Activated CD8-positive, alpha-beta memory T cell treated with anti-CD3 and anti-CD28 coated beads for 24 hours (primary cell): ENCODE measurements at places on chromosomes 12 and 14.

DNA sequence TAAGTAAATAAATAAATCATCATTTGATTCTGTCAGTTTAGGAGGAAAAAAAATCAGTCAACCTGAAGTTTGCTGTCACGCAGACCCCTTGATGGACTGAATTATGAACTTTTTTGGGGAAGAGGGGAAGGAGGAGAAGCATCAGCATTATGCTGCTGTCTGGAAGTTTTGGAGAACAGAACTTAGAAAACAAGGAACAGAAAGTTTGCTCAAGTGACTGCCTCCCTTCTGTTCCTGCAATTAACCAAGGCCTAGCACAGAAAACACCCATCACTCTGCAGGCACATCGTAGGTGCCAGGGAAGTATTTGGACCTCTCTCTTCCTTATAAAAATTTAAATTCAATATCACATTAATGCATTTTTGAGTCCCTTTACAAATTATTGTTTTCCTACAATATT lies 283.8 kb downstream of the VRK1 start:
- DNase-seq = no peak

DNA sequence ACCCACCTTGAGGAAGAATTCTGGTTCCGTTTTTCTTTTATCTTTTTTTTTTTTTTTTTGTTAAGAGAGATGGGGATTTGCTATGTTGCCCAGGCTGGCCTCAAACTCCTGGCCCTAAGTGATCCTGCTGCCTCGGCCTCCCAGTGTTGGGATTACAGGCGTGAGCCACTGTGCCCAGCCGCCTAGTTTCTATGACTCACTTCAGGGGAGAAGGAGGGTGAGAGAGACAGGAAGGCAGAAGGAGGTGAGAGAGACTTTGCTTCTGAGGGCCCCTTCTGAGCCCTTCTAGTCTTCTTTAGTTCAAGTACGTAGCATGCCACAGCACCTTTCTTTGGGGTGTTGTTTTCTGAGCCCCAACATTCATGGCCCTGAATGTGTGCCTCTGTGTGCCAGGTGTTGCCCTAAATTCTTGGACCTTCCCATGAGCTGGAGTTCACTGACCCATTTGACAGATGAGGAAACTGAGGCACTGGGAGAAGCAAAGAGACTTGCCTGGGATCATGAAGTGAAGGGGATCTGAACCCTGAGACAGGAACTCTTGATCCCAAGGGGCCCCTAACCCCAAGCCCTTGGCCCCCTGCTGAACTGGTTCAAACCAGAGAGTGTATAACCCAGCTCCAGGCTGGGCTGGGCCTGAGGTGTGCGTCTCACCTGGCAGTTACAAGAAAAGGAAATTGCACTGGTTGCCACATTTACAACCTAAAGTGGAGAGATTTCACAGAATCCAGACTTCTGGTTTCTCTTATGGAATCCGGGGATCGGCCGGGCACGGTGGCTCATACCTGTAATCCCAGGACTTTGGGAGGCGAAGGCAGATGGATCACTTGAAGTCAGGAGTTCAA lies 20.8 kb downstream of the SH2B3 start:
- peak; percentile 65 for DNase-seq

DNA sequence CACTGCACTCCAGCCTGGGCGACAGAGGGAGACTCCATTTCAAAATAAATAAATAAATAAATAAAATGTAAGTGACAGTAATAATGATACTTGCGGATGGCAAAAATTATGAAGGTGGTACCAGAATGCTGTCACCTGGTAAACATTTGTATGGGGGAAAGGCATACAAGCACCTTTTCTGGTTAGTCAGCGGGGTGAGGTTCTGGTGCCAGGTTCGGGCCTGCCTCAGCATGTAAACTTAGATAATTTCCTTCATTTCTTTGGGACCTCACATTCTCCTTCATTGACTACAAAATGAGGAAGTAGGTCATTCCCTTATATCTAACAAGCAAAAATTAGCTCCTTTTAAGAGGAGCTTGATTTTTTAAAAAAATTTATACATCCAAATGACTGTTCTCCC lies 10.8 kb downstream of the VTI1B start:
- no peak for DNase-seq

GRCh38 chr14:74840603-74841030 lies 35.3 kb downstream of the PROX2 start:
- DNase-seq = no peak

DNA sequence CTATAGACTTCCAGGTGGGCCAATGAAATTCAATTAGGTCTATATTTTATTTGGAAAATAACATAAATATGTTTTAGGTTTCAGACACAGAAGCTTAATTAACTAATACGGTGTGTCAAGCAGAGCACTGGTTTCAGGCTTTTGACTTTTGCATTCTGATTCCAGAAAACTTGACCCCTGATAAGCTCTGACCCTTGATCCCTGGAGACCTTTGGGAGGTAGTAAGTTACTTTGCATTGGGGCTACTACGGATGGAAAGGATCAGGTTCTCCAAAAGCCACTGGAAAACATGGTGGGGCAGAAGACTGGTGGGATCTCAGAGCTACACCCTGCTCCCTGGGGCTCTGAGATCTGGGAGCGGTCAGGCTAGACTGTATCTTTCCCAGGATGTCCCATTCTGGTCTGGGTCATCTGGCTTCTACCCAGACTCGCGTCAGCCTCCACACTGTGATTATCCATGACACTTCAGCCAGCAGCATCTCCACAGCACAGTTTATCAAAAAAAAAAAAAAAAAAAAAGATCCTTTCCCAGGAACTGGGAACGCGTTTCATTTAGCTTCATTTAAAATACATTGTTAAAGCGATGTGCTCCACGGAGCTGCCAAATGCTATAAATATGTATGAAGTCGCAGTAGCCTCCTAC lies 17.8 kb upstream of the EMP1 start:
- no peak for DNase-seq

DNA sequence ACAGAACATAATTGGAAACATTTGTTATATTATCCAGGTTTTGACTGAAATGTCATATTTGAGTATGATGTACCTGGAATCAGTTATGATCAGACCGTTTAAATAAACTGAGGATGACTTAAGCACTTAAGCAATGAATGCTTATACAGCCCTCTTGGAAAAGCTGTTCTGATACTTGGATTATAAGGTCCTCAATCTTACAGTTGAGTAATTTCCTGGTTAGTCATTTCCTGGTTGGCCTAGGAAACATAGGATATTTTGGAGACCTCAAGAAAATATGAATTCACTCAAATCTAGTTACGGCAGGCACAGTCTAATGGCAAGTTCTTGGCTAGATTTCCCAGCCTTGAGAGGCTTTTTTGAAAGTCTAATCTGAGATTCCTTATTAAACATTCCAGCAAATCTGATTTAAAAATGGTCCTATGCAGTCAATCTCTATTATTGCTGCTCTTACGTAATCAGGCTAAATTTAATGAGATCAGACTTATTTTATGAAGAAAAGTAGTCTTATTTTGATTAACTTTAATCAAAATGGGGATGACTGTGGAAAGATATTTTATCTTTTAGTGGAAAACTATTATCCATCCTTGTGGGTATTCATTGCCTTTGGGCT lies 447.2 kb downstream of the SNAPC1 start:
- no peak for DNase-seq

DNA sequence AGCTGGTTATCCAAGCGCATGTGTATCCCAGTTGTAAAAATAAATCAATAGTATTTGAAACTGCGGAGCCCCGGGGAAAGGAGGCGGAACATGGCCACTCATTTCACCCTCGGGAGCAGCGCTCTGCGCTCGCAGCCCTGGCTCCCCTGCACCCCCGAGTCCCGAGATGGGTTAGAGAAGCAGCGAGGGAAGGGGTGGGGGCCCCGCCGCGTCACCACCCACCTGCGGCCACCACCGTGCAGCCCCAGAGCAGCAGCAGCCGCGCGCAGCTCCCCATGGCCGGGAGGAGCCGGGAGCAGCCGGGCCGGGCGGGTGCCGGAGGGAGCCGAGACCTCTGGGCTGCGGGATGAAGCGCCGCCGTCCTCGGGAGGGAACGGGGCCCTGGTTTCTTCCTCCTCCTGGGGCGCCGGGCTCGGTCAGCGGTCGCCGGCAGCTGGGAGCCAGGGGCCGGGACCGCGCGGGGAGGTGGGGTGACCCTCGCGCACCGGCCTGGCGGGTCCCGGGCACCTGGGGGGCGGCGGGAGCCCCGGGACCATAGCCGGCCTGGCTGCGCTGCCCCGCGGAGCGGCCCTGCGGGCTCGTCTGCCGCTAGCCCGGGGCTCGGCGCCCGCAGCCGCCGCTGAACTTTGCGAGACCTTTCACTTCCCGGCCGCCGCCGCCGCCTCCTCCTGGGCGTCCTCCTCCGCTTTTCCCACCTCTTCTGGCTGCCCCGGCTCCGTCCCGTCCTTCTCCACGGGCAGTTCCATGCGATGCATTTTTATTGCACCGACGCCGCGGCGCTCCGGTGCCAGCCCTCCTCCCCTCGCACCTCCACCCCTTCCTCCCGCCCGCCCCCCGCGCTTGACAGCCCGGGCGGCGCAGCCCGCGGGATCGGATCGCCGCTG lies at the start of gene NTN4:
Gene NTN4 (minus strand): TSS at position 732 of the 884 bp plus-strand sequence. CDS start 455 bp downstream, at position 277.
- peak; percentile 62 for DNase-seq

DNA sequence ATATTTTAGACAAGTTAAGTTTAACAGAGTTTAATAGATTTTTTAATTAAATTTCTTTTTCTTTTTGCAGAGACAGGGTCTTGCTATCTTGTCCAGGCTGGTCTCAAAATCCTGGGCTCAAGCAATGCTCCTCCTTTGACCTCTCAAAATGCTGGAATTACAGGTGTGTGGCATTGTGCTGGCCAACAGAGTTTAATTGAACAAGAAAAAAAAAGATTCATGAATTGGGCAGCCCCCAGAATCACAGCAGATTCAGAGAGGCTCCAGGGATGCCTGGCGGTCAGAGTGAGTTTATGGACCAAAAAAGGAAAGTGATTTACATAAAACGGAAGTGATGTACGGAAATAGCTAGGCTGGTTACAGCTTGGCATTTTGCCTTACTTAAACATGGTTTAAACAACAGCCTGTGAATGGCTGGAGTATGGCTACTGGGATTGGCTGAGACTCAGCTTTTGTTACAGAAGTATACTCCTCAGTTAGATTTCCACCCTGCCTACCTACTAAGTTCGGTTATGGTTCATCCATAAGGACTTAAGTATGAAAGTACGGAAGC lies 14.5 kb upstream of the TESPA1 start:
- DNase-seq = no peak

DNA sequence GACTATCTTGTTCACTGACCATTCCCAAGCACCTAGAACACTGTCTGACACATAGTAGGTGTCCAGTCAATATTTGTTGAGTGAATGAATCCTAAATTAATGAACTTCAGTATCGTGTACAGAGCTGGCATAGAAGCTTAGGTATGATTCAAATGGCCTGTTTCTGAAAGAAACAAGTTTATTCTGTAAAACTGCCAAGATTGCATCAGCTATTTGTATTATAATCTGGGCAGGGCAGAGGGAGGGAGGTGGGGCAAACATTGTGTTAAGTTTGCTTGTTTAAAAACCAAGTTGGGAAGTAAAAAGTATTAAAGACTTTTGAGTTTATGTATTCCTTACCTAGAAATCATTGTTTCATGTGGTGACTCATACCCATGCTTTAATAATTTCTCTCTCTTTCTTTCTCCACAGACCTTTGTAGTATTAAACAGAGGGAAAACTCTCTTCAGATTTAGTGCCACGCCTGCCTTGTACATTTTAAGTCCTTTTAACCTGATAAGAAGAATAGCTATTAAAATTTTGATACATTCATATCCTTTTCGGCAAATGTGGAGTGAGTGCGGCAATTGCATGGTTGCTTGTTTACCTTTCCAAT lies 92.8 kb downstream of the SCN8A start:
- DNase-seq = no peak

DNA sequence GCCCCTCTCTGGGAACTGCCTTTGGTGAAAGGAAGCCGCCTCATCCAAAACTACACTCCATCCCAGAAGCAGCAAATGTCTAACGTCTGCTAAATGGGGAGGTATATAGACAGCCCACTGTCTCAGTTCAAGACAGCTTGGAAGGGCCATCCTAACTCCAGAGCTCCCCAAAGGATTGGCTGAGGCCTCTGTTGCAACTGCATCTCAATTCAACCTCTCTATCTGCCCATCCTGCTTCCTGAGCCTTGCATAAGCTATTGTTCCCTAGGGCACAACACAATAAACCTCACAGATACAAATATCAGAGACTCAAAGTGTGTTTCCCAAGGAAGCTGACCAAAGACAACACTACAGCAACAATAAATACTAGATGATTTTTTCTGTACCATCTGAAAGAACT lies 495.2 kb upstream of the SOX5 start:
- DNase-seq = no peak

GRCh38 chr12:54379398-54380201 lies 4.9 kb downstream of the ZNF385A start:
- peak; percentile 97 for DNase-seq

- no peak for DNase-seq
These were observed 39.9 kb downstream of the JDP2 start for GRCh38 chr14:75467763-75468162.

- no peak for DNase-seq
These were observed 29.1 kb upstream of the AEBP2 start for GRCh38 chr12:19410211-19410610.

- DNase-seq = no peak
These were observed 18.5 kb downstream of the GLTP start for GRCh38 chr12:109861689-109862314.

GRCh38 chr14:29220566-29220965 lies 454.0 kb downstream of the FOXG1 start:
- no peak for DNase-seq

- DNase-seq = no peak
These were observed 188.2 kb downstream of the FUT8 start for GRCh38 chr14:65600742-65601141.

DNA sequence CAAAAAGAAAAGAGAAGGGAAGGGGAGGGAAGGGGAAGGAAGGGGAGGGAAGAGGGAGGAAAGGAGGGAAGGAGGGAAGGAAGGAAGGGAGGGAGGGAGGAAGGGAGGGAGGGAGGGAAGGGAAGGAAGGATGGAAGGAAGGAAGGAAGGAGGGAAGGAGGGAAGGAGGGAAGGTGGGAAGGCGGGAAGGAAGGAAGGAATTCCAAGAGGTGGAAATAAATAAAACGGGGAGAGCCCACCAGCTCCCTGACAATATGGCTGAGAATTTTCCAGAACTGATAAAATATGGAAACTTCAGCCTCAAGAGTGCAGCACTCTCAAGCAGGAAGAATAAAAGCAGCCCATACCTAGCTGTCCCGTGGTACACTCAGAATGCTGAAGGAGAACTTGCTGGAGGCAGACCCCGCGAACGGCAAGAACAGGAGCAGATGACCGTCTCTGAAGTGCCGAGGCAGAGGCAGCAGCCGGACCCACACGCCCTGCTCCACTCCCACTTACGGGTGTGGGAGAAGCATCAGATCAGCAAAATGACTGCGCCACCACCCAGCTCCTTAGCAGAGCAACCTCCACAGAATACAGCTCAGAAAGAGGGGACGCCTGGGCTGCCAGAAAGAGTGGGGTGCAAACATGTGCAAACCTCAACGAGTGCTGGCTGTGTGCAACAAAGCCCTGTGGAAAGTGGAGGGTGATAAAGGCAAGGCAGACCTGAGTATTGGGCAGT lies 34.1 kb upstream of the INF2 start:
- no peak for DNase-seq

GRCh38 chr14:98957211-98958047 lies 314.6 kb downstream of the BCL11B start:
- DNase-seq = no peak

GRCh38 chr14:63852271-63852816 lies 460 bp upstream of the SYNE2 start:
- no peak for DNase-seq

- DNase-seq = no peak
These were observed 606.0 kb upstream of the TMEM132C start for GRCh38 chr12:127660961-127661360.

GRCh38 chr14:77782202-77782601 lies 17.7 kb upstream of the ADCK1 start:
- DNase-seq = no peak

- no peak for DNase-seq
These were observed 253.9 kb upstream of the ARID2 start for GRCh38 chr12:45475594-45475993.

GRCh38 chr14:31057701-31058364 lies 31.7 kb upstream of the STRN3 start:
- DNase-seq = no peak
